ENCODE measurements at places on chromosomes 5 and 9.
A peak's percentile ranks its signal among the peaks of the same experiment; 100 is the strongest.

- DNase-seq, result no peak
These were observed 38.6 kb upstream of the SRP19 start for GRCh38 chr5:112822456-112822855.

DNA sequence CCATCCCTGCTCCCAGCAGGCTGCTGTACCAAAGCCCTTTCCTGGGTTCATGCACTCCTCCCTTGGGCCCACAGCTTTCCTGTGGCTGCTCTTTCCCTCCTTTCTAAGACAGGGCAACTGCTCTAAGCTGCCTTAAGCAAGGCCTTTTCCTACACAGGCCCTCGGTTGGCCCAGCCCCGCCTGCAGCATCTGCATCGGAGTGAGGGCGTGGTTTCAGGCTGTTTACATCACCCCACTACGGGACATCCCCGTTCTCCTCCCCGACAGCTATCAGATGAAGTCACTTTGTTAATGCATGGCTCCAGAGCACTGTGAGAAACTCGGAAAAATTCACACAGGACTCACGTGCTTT lies 3.4 kb downstream of the DPH7 start:
- DNase-seq, result no peak

- DNase-seq, result peak; percentile 35
These were observed 195.8 kb downstream of the ERCC6L2 start for GRCh38 chr9:96071076-96071814.

GRCh38 chr5:165282491-165282890 lies 1777.1 kb downstream of the MAT2B start:
- no peak for DNase-seq

GRCh38 chr5:154293219-154293618 lies 102.7 kb downstream of the GALNT10 start:
- DNase-seq, result no peak

GRCh38 chr9:134751622-134752021 lies 110.0 kb downstream of the COL5A1 start:
- no peak for DNase-seq
